Hippocampal formation (tissue), 2 donors: ENCODE measurements at places on chromosomes 1 and 21.

DNA sequence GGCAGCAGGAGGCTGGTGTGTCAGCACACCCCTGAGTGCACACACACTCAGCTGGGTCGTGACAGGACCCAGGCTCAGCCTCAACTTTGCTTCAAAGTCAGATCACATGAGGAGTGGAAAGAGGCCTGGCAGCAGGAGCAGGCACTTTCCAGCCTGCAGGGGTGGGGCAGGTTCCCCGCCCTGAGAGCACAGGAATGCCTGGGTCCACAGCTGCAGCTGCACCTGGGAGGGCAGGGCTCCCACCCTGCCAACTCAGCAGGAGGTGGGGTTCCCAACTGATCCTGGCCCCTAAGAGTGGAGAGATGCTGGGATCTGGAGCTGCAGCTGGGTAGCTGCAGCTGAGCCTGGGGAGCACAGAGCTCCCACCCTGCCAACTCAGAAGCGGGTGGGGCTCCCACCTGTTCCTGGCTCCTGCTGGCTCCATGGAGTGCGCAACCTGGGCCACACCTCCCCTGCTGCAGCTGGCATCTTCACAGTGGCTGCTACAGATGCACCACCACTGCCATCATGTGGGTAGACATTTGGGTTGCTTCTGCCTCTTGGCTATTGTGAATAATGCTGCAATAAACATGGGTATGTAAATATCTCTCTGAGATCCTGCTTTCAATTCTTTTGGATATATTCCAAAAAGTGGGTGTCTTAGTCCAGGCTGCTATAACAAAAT, 415.4 kb downstream of the TTLL7 start:
- DNase-seq = no peak

DNA sequence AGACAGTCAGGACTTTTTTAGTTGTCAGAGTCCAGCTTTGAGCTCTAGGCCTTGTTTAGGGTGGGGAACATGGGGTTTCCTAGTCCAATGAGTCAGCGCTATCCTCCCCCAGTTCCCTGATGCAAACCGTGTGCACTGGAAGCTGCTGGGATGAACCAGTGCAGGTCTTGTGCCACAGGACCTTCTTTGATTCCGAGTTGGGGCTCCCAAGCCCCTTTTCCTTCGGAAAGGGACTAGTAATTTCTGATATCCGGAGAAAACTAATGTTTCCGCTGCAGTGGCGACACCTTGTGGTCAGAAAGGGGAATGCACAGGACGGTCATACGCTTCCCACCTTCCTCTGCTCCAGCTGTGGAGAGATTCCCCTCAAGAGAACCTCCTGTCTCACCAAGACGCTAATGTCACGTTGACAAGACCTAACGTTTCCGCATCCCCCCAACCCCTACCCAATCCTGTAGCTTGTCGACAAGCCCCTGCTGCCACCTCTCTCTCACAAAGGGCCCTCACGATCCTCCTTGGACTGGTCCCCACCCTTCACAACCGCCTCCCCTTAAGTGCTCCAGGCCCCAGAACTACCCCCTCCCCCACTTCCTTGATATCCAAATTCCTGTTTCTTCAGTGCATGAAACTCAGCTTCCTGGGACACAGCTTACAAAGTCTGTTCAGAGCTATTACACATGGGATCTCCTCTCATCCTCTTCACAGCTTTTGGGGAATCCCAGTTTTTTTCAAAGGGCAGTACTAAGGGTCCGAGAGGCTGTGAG, 30.9 kb downstream of the GPA33 start:
- peak; percentile 54 for DNase-seq

DNA sequence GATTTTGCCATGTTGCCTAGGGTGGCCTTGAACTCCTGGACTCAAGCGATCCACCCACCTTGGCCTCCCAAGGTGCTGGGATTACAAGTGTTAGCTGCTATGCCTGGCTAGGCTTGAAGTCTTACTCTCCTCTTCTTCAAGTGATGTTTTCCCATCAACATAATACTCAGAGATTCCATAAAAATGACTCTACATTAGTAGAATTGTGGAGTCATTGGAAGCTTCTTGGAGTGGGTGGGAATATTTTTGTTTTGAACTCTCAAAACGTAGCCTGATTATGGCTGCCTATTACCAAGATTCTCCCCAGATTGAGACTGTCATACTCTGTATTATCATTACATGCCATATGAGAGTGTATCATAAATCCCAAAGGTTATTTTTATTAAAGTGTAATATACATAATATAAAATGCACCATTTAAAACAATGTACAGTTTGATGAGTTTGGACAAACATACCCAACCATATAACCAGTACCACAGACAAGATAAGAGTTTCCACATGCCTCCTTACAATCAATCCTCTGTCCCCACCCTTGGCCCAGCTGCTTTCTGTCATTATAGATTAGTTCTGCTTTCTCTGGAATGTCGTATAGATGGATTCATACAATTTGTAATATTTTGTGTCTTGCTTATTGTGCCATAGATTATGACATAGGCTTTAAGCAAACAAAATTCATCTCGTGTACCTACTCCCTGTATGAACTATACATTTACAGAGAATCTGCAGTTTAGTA, 8.0 kb upstream of the DNM3 start:
- DNase-seq = no peak

- no peak for DNase-seq
Measured at GRCh38 chr21:35711661-35712060, 348.7 kb downstream of the SETD4 start.

- DNase-seq = peak; percentile 68
Measured at GRCh38 chr1:9867408-9868243, 42.4 kb downstream of the CTNNBIP1 start.
